ENCODE measurements at places on chromosomes 5 and 9.

DNA sequence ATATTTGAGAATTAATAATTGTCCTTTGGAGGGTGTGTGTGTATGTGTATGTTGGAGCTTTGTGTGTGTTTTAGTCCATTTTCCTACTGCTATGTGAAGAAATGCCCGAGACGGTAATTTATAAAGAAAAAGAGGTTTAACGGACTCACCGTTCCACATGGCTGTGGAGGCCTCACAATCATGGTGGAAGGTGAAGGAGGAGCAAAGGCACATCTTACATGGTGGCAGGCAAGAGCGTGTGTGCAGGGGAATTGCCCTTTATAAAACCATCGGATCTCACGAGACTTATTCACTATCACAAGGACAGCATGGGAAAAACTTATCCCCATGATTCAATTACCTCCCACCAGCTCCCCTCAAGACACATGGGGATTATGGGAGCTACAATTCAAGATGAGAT, 44.1 kb downstream of the TMC1 start:
- DNase-seq: no peak

- no peak for DNase-seq
These were observed 154.2 kb downstream of the FOCAD start for GRCh38 chr9:20838218-20838617.

DNA sequence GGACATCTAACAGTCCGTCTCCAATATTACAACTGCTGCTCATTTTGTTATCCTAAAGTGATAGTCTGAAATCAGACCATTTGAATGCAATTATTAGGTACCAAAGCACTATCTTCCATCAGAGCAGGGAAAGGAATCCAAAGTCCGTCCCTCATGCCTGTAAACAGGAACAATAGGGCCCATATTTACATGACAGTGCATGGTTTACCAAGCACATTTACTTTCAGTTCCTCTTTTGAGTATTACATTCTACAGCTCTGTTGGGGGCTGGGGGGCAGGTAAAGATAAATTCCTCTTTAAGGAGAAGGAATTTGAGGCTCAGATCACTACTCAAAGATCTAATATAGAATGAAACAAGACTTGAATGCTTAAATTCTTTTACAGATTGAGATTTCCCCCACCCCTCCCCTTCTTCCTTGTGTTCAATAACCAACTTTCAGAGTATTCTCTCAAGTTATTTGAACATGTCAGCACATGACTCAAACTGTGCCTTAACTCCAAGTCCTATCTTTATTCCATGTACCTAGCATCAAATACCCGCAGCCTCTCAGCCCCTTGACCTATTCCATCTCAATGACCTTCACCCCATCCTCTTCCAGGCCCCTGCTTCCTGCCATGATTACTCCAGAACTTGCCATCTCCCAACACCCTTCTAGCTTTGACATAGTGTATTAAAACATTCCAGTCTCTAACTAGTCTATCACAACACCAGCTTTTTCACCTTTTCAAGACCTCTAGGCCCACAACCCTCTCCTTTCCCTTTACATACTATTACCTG, 71.0 kb downstream of the BRINP1 start:
- DNase-seq: no peak

DNA sequence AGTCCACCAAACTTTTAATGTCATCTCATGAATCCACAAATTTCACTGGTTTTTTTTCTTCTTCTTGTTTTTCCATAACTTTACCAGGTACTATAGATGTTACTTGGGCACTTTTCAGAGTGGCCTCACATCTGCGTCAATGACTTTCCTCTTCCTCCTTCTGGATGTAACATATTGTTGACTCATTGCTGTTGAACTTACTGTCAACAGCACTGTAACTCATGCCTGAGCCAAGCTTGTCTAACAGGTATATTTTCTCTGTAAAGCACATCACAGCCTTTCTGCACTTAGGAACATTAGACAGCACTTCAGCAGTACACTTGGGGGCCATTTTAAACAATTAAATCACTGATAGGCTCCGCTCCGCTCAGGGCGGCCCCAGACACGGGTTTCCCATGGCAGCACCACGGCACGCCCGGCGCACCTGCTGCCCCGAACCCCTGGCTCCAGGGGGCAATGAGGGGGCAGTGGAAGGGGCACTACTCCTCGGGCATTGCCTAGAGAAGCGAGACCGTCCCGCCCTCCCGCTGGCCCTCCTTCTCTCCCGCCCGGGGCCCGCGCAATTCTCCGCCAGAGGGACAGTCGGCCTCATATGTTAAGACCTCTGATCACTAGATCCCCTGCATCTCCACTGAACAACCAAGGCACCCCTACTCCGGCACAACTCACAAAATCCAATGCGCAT, 41.9 kb upstream of the SPATA31C2 start:
- no peak for DNase-seq

DNA sequence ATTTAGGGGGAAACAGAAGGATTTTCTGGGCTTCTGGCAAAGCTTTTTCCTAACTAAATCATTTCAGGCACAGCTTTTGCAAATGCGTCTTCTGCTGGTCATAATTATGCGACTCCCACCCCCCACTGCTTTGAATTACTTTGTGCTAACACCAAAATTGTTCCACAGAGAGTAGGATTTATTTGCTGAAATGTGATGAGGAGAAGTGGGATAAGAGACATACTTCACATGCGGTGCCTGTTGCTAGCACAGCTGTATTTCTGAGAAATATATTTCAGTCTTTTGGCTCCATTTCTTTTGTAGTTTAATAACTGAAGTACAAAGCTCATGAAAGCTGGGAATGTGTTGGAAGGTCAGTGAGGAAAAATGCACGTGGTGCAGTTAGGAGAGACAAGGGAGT, 83.2 kb upstream of the TAS2R1 start:
- no peak for DNase-seq

DNA sequence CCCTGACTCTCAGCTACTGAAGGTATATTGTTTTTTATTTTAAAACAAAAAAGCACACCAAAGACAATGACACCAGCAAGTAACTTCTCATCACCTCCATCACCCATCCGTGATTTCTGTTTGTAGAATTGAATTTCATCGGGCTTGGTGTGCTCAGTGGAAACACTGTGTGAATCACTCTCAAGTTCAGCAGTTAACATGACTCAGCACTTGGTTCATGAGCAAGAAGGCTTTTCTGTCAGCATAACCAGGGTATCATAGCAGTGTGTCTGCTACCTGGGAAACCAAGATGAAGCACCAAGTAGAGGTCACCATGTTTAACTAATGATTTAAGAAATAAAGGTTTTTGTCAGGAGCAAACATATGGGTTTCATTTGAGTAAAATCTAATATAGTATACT, 123.7 kb downstream of the INSYN2B start:
- no peak for DNase-seq

- DNase-seq: no peak
These were observed 41.8 kb downstream of the ENC1 start for GRCh38 chr5:74598731-74599130.

GRCh38 chr9:102445181-102445747, 549.9 kb upstream of the CYLC2 start:
- no peak for DNase-seq

- DNase-seq: no peak
These were observed 591.0 kb upstream of the DMAC1 start for GRCh38 chr9:8390571-8390970.

DNA sequence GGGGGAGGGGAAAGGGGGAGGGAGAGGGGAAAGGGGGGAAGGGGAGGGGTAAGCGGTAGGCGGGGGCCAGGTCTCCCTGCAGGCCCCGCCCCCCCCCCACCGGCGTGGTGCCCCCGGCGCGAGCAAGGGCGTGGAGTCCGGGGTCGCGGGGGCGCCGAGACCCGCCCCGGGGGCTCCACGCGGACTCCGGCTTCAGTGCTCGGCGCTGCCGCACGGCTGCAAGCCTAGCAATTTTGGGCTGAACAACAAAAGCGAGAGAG, 10.8 kb downstream of the C9orf50 start:
- DNase-seq: no peak

DNA sequence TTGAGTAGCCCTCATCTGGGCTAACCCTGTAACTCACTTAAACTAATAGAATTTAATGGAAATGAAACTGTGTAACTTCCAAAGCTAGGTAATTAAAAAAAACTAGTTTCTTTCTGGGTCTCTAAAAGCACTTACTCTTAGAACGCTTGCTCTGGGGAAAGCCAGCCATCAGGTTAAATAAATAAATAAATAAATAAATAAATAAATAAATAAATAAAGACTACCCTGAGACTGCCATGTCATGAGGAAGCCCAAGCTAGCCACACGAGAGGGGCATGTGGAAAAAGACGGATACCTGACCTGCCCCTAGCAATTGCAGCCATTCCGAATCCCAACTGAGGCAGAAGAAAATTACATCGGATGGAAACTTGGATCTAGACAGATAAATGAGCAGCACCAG, 51.3 kb upstream of the FER start:
- no peak for DNase-seq

- no peak for DNase-seq
These were observed 1736.6 kb downstream of the EFNA5 start for GRCh38 chr5:105934171-105934570.

DNA sequence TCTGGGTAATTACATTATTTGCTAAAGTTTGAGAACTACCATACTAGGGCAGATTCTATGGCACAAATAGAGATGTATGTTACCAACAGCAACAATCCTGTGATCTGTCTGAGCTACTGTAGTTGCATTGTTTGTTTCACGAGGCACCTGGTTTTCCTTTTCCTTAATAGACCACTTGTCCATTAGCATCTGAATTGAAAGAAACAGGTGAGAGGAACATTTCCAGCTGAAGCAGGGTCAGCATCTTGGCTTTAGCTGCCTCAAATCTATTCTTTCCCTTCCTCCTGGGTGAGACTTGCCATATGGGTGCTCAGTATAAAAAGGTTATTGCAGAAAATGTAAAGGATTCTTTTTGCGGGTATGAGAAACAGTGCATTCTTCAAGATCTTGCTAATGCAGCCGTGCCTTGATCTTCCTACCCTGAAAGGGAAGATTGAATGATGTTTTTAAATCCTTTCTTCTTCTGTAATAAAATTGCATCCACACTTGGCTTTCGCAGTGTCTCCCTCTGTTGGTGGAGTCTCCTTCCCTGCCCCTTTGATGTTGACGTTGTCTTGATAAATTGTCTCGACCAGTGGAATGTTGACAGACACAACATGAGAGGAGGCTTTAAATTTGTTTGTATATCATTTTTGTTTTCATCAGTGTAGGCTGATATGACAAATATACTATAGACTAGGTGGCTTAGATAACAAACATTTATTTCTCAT, 118.0 kb upstream of the BRINP1 start:
- no peak for DNase-seq

DNA sequence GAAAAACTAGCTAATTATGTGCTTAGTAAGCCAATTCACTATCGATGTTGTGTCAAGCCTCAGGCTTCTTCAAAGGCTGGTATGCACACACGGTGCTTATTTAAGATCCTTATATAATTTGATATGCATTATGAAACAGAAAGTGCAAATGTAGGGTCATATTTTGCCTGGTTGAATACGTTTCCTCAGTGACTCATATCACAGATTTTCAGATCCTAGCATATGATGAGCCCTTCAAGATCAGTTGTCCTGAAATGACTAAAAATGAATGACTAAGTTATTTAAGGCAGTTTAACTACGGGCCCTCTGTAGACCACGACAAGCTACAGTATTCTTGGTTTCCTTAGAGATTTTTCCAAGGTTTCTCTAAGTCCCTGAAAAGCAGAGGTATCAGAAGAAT, 778.3 kb downstream of the PRELID2 start:
- no peak for DNase-seq

GRCh38 chr9:34560599-34561214, 28.8 kb downstream of the CNTFR start:
- DNase-seq: no peak

- no peak for DNase-seq
These were observed 20.6 kb downstream of the EDIL3 start for GRCh38 chr5:84364043-84364442.

DNA sequence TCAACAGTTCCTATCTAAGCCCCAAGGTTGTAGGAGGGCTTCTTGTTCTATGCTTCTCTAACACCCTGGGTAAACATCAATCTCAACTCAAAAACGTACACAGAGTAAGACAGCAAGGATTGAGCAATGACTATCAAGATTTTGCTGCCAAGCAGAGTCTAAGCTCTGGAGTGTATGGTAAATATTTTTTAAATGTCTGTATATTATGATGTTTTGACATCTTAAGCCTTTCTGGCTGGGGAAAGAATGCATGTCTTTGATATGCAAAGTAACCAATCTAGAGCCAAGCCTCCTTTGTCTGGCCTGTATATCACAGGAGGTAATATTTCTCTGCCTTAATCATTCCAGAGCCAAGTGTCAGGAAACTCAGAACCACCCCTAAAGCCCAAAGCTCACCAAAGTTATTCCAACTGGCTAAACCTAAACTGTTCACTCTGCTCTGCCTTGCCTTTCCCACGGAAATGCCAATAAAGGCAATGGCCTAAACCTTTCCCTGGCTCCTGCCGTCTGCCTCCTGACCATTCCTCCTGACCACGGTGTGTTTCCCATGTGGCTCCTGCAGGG, 45.2 kb downstream of the YIPF5 start:
- no peak for DNase-seq

- no peak for DNase-seq
These were observed 15.2 kb downstream of the TXNDC15 start for GRCh38 chr5:134889335-134889734.

- DNase-seq: no peak
These were observed 354.0 kb upstream of the CLINT1 start for GRCh38 chr5:158212917-158213316.

DNA sequence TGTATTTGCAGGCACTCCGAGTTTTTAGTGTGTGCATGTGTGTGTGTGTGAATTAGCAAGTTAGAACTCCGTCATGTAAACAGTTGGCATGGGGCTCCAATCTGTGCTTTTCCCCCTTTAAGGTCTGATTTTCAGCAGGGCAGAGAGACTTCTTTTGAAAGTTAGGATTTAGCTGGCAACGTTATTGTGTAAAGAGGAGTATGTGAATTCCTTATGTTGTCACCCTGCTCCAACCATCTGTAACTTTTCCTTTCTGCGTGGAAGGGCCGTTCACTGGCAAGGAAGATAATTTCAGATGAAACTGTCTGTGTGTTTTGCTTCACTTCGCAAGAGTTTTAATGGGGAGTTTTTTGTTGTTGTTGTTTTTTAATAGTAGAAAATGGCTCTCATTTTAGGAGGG, 332 bp downstream of the SGCD start:
- no peak for DNase-seq

GRCh38 chr5:158154226-158155005, 295.5 kb upstream of the CLINT1 start:
- DNase-seq: no peak

DNA sequence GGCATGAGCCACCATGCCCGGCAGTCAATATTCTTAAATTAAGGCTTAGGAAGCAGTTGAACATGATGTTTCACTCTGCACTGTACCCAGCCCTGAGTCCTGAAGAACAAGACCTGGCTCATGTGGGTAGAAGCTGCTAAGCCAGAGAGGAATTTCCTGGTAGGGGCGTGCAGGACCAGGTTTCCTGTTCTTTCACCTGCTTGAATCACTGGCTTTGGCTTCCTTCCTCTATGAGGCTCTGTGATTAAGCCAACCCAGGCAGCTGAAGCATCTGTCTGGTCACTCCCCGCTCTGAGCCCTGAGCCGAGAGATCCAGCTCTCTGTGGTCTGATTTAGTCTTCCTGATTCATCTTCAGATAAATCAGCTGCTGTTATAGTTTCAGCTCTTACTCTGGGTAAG, 29.1 kb downstream of the CFAP77 start:
- no peak for DNase-seq
